ENCODE measurements at places on chromosomes 12 and 14.

DNA sequence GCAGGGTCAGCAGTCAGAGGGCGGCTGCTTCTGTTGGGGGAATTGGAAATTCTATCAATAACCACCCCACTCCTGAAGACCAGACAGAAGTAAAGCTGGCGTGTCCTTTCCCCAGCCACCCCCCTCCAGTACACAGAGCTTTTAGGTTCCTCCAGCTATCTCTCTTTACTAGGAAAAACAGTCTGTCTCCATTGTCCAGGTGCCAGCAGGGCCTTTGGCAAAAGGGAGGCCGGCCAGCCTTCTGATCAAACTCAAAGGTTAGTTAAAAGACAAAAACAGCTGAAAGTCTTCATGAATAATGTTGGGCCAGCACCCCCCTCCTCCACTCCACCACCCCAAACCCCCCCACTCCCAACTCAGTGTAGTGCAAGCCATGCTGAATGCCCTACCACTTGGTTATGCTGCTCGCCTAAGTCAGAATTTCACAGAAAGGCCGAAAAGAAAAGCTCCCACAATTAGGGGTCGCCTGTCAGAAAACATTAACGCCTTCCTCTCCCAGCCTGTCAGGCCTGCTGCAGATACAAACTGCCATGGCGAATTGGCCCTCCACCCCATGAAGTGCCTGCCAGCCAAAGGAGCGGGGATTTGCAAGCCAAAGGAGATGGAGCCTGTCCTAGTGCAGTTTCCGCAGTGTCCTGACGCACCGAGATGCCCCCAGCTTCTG lies 8.9 kb downstream of the ASCL1 start:
- DNase-seq = no peak

DNA sequence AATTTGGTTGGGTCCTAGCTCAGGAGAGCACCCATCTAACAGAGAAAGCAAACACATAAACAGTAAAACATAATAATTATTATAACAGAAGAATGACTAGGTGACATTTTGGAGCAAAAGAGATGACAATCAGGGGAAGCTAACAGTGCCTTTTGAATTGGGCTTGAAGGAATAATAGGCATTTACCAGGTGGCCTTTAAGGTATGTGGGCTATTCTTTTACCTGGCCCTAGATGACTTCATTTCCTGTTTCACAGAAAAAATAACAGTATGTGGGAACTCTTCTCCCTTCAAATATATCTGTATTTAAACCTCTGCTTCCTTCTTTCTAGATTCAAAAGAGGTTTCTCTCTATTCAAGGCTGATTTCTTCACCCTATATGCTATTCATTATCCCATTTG lies 3.8 kb downstream of the IRAK4 start:
- no peak for DNase-seq

- DNase-seq = no peak
These were observed 105.3 kb downstream of the SLC6A15 start for GRCh38 chr12:84807249-84807648.

DNA sequence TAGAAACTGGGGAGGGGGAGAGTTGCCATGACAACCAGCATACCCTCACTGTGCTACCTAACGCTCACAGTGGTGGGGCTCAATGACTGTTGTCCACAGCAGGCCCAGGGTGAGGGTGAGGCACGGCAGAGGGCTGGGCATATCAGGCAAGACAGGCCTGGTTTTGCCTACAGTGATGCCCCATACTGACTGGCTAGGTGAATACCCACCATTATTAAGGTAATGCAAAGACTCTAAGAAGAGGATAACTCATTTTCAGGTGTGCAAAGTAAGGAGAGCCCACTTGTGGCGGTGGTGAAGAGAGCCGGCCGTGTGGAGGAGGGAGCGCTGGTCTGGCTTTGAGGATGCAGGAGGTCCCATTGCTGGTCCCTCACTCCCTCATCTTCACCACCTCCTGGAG lies 422.3 kb downstream of the FUT8 start:
- no peak for DNase-seq

GRCh38 chr12:110458756-110459155 lies 8.6 kb upstream of the ARPC3 start:
- no peak for DNase-seq

DNA sequence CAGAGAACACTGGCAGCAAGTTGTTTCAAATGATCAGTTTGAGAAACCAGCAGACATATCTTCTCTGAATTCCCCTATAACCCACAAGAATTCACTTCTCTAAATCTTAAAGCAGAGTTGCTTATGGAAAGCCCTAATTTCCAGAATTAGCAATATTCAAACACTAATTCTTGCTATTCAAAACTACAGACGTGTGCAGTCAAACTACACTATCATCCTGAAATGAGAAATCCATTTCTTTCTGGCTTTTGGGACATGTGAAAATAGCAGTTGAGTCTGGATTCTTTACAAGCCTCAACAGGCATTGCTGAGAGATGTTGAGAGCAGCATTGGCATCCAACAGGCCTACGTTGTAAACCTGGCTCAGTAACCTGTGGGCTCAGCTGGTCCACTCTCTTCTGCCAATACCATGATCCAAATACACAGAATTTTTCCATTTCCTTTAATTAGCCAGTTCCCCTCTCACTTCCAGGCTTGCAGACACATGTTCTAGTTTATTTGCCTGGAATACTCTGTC lies 74.6 kb upstream of the TMTC1 start:
- DNase-seq = no peak

DNA sequence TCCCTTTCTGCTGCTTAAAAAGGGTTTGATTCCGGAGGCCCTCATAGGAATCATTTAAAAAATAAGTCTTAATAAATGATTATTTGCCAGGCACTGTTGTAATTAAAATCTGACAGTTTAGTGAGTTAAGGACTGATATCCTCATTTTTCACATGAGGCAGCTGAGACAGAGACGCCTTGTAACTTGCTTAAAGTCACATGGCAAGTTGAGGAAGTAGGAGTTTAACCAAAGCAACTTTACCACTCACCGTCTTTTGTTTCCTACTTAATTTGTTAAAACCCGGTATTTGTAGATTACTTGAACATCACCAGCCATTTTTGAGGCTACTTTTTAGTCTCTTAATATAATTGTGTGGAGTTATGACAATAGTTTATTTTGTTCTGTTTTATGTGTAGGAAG lies 2.4 kb downstream of the TIGAR start:
- no peak for DNase-seq

GRCh38 chr12:47591795-47592194 lies 114.0 kb downstream of the RPAP3 start:
- DNase-seq = no peak

GRCh38 chr12:44846826-44847225 lies 29.3 kb downstream of the NELL2 start:
- no peak for DNase-seq

GRCh38 chr14:59711080-59711479 lies 134.5 kb upstream of the CCDC175 start:
- no peak for DNase-seq

- no peak for DNase-seq
These were observed 29.8 kb downstream of the GPRC5D start for GRCh38 chr12:12922191-12922616.

GRCh38 chr12:53507603-53507885 lies 260 bp upstream of the NPFF start:
- no peak for DNase-seq

DNA sequence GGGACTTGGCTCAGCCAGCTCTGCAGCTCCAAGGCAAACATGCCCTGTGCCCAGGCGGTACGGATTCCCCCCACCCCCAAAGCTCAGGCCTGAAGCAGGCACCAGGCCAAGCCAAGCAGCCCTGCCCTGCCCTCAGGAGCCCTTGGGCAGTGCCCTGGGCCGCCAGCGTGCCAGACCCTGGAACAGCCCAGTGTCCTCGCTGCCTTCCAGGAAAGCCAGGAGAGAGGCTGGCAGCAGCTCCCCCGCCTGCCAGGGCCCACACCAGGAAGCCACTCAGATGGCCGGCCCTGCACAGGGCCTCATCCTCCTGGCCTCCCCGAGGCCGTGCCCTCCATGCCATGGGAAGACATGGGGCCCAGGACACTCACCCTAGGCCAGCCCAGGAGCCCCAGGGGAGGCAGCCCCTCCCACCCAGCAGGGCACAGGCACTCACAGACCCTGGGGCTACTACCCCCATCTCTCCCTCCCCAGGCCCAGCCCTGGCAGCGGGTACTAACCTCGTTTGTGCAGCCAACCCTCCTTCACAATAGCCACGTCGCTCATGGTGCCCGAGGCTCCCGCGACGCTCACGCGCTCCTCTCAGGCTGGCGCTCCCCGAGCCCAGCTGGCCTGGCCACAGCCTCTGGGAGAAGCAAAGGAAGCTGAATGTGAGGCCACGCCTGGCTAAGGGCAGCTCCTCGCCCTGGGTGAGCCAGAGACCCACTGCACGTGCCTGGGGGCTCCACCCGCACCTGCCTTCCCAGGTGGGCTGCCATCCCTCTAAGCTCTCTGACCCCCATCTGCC lies 3.3 kb downstream of the AKT1 start:
- DNase-seq = no peak

GRCh38 chr14:85439696-85440328 lies 90.1 kb upstream of the FLRT2 start:
- DNase-seq = no peak

DNA sequence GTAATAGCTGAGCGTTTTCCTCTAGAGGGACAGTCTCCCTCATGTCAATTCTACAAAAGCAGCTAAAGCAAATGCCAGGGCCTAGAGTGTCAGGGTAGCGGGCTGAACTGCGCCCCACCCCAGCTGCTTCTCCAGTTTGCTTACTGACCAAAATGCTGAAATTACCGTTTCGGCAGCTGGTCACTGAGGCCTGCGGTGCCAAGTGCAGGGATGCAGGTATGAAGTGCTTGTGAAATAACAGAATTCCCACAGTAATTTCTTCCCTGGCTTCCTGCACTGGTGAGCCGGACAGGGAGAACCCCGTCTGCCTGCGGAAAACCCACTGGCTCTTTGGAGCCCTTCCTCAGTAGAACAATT lies 19.1 kb downstream of the PSMC1 start:
- no peak for DNase-seq

GRCh38 chr12:21971344-21971743 lies 30.1 kb upstream of the ABCC9 start:
- DNase-seq = no peak

DNA sequence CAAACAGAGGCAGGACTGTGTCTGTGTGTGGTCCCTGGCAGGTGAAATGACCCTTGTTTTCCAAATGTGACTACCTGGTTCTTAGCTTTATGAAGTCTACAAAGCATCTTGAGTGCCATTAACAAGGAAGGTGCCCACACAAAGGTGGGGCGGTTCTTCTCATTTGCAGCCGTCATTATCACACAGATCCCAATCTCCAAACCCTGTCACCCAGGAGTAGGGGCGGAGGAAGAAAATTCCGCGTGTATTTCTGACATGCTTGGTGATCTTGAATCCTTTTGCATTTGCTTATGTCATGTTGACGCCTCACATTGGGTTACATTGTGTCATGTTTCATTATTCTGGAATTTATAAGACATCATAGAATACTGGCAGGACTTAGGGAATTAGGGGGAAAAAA lies 277.3 kb downstream of the VRK1 start:
- DNase-seq = no peak

DNA sequence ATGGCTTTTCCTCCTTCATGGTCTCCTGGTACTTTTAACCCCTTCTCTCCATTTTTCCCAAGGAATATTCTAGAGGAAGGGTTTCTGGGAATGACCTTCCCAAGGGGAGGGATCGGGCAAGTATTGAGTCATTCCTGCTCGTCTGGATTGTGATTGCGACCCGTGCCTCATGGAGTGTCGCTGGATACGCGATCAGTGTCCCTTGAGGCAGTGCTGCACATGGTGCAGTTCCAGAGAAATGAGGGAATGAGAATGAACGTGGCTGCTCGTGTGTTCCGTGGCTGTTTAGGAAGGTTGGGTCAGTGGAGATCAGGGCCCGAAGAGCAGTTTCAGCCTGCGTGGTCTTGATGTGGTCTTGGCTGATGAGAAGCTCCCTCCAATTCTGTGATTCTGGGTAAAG lies 234.4 kb downstream of the CACNA1C start:
- no peak for DNase-seq

DNA sequence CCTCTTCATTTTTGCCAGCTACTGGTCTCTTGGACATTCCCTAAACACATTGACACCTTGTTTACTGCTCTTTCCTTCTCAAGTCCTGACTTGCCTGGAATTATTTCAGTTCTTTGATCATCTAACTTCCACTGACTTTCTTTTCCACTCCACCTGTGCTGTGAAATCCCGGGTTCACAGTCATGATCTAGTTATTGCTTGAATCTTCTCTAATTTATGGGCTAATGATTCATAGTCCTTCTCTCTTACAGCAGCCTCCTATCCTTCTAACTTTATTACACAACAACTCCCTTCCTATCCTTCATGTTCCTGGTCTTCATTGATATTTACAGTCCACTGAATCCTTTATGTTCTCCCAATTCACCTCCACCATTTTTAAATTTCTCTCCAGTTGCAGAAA lies 260.1 kb downstream of the C12orf75 start:
- no peak for DNase-seq

GRCh38 chr12:45329238-45329637 lies 113.3 kb downstream of the ANO6 start:
- no peak for DNase-seq

DNA sequence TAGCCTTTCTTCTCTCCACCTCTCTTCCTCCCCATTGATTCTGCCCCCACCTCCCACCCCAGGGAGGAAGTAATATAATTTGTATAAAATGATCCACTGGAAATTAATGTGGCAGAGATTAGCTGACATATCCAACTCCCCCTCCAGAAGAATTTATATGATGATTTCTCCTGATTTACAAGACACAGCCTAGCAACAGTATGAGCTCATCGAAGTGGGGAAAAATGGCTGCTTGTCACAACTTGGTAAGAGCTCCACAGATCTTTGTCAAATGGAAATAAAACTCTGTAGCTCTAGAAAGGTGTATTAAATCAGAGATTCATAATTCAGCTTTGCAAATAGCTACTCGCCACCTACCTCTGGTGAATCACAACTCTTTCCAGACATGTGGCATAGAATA lies 195.7 kb downstream of the NOVA1 start:
- DNase-seq = no peak

- DNase-seq = no peak
These were observed 33.7 kb upstream of the CCNT1 start for GRCh38 chr12:48750215-48750614.

DNA sequence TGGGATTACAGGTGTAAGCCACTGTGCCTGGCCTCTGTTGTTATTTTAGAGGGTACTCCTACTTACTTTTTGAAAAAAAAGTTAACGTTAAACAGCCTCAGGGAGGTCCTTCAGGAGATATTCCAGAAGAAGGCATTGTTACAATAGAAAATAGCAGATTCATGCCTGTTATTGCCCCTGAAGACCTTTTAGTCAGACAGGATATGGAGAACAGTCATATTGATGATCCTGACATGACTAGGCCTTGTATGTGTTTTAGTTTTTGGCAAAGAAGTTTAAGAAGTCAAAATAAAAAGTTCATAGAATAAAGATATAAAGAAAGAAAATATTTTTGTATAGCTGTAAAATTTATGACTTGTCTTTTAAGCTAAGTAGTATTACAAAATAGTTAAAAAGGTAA lies 45.3 kb downstream of the WASHC3 start:
- no peak for DNase-seq

GRCh38 chr14:96920023-96920422 lies 122.8 kb downstream of the VRK1 start:
- no peak for DNase-seq

- no peak for DNase-seq
These were observed 6.3 kb downstream of the ZFP36L1 start for GRCh38 chr14:68786491-68787091.

GRCh38 chr14:100065942-100066574 lies 836 bp downstream of the EVL start:
- peak; percentile 61 for DNase-seq

- DNase-seq = no peak
These were observed 96.7 kb downstream of the ETV6 start for GRCh38 chr12:11746024-11746771.

All from activated T-helper 1 cell treated with anti-CD3 and anti-CD28 coated beads, Interleukin-2, amount 50 U/mL, for 16 hours (primary cell).